Activated naive CD8-positive, alpha-beta T cell treated with anti-CD3 and anti-CD28 coated beads for 36 hours (primary cell): ENCODE measurements at places on chromosomes 16 and 17.

DNA sequence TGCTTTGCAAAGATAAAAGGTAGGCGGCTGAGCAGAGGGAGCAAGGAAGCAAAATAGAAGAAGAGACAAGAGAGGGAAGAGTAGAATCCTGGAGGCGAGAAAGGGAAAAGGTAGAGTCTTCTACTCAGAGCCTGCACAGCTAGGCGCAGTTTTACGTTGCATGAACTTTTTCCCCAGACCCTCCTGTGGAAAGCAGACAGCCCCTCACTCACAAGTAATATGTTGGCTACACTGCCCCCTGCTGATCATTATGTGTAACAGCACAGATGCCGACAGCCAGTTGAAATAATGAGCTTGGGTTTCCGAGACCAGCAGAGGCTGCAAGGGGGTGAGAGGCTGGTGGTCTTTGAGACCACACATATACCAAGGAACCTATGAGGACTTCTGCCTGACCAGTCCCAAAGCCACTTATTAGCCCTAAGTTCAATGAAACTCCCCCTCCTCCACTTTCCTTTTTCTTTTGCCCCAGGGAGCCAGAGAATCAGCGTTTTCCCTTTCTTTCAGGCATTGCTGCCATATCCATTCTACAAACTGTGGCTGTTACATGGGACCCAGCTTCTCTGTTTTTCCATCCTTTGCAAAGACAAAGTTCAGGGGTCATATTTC is 22.5 kb upstream of the CMTR2 start:
- peak; percentile 3 for DNase-seq

DNA sequence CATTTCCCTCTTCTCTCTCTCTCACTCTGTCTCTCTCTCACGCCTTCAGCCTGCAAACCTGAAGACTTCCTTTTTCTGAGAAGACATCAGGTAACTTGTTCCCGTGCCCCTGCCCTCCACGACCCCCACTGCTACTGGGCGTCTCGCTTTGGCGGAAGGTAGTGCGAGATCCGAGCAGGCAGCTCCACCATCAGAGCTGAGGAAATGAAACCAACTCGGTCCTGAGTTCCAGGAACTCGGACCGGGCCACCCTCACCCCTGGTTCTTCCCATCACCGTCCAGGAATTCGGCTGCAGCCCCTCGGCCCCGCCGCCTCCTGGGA is 585 bp downstream of the MLKL start:
- peak; percentile 33 for DNase-seq

GRCh38 chr17:72393553-72393952 is 272.7 kb downstream of the SOX9 start:
- no peak for DNase-seq

DNA sequence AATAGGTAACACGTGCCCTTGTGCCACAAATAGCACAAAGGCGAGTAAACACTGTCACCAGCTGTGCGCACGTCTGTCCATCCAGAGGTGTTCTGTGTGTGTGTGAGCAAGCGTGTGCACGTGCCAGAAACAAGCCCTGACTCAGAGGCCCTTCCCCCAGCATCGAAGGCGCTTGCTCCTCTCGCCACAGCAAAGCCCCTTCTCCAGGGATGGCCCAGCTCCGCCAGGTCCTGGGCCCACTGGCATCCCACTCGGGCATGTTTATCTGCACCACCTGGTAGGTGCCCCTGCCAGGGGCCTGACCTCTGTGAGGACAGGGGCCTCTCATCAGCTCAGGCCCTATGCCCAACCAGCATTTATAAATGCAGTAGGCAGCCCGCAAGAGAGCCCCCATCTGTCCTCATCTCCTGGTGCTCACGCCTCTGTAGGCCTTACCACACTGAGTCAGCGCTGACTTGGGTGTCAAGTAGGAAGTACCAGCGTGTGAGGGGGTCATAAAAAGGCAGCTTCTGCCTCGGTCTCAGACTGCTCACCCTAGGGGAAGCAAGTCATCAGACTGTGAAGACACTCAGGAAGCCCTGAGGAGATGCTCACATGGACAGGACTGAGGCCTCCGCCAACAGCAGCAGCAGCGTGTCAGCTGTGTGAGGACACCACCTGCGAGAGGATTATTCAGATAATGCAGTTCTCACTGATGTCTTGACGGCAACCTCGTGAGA is 10.8 kb downstream of the TMEM235 start:
- DNase-seq: no peak

DNA sequence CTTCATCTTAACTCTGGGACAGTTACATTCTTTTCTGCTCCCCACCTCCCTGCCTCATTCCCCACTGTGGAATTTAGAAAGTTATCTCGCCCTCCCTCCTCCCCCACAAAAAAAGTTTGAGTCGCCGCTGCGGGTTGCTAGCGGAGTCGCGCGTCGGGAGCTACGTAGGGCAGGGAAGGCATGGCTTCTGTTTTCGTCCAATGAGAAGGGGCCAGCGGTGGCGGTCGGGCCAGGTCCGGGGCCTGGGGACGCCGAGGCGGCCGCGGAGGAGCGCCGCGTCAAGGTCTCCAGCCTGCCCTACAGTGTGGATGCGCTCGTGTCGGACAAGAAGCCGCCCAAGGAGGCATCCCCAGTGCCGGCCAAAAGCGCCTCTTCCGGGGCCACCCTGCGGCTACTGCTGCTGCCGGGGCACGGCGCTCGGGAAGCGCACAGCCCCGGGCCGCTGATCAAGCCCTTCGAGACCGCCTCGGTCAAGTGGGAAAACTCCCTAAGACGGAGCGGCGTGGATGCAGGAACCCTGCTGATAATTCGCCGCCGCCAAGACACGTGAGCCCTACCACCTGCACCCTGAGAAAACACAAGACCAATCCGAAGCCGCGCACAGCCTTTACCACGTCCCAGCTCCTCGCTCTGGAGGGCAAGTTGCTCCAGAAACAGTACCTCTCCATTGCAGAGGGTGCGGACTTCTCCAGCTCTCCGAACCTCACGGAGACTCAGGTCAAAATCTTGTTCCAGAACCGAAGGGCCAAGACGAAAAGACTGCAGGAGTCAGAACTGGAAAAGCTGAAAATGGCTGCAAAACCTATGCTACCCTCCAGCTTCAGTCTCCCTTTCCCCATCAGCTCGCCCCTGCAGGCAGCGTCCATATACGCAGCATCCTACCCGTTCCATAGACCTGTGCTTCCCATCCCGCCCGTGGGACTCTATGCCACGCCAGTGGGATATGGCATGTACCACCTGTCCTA is 8.9 kb downstream of the OR4D1 start:
- peak; percentile 65 for DNase-seq

- DNase-seq: no peak
These were observed 388.2 kb upstream of the MAF start for GRCh38 chr16:79988721-79989220.

DNA sequence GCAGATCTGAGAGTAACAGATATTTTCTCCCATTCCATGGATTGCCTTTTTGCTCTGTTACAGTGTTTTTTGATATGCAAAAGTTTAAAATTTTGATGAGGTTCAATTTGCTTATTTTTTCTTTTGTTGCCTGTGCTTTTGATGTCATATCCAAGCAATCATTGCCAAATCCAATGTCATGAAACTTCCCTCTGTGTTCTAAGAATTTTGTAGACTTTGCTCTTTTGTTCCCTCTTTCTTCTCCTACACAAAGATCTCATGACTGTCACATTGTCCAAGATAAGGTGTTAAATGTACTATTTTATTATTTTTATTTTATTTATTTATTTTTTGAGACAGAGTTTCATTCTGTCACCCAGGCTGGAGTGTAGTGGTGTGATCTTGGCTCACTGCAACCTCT is 18.9 kb upstream of the KCNH6 start:
- DNase-seq: no peak

GRCh38 chr17:74148446-74148845 is 55.0 kb upstream of the RPL38 start:
- DNase-seq: no peak

DNA sequence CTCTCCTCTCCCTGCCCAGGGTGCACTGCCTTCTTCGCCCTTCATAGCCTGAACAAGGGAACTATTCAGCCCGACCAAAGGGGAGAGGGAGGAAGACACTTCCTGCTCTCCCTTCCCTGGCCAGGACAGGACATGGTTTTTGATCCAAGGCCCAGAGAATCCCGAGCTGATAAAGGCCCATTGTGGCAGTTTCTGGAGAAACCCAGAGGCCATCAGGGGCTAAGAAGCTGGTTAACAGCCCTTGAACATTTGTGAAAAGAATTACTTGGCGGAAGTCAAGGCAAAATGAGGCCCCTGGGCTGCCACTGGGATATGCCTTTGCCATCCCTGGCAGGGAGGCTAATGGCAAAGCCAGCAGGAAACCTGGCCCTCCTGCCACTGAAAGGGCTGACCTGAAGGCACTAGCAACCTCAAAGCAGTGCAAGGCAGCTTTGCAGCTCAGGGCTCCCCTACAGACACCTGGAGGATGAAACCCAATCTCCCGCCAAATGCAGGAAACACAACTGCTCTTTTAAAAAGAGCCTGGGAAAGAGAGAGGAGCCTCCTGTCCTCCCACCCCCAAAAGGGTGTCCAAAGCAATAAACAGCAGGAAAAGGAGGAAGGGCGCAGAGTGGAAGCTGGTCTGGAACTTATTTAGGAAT is 12.6 kb downstream of the PHB1 start:
- DNase-seq: no peak

DNA sequence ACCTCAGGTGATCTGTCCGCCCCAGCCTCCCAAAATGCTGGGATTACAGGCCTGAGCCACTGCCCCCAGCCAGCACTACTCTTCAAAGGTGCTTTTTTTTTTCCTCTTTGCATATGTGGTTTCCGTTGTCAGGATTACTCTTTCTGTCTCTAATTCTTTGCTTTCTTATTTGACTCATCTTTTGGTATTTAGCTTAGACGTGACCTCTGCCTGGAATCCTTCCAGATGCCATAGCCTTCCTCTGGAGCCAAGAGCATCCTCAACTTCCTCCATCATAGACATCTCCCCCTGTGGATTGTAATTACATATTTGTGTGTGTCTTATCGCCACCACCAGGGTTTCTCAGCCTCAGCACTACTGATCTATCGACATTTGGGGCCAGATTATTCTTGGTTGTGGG is 84.4 kb upstream of the XYLT1 start:
- no peak for DNase-seq

- DNase-seq: no peak
These were observed 539.9 kb downstream of the HS3ST4 start for GRCh38 chr16:26231647-26232046.

GRCh38 chr17:74565126-74565525 is 2.2 kb downstream of the CD300H start:
- no peak for DNase-seq

DNA sequence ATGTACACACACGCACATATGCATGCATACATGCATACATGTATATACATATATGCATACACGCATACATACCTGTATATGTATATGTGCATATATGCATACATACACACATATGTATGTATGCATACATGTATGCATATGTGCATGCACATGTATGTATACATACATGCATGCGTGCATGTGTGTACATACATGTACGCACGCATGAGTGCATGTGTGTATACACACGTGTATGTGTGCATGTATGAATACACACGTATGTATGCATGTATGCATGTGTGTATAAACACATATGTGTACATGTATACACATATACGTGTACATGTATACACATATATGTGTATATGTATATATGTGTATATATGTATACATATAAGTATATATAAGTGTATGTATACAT is 28.5 kb upstream of the DLX3 start:
- DNase-seq: no peak

GRCh38 chr17:42571435-42572225 is 4.7 kb downstream of the MLX start:
- no peak for DNase-seq

- DNase-seq: no peak
These were observed 9.5 kb downstream of the KRT32 start for GRCh38 chr17:41457676-41458075.

DNA sequence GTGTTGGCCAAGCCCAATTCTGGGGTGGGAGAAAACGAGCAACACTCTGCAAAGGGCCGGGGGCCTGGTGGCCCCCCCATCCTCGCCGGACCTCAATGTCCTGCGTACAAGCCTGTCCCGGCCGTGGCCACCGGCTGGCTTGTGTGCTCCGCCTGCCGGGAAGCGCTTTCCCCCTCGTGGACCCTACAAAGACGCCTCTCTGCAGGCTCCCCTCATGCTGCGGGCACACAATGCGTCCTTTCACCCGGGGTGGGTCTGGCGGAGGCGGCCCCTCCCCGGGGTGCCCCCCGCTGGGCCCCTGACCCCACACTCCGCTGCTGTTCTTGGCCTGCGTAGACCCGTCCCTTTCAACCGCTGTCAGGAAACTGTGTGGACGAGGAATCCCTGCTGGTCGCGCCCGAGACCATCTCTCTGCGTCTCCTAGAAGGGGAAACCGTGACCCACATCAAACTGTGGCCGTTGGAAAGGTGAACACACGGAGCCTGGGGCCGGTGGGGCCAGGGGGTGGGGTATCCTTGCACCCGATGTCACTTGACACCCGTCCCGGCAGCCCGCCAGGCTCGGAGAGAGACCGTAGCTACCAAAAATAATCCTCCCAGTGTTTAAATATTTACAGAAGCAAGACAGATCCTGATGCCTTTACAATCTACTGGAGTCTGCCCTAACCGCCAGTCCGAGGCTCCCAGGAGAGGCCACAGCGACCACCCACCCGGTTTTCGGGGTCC is 43.6 kb downstream of the TBC1D16 start:
- DNase-seq: peak; percentile 27

DNA sequence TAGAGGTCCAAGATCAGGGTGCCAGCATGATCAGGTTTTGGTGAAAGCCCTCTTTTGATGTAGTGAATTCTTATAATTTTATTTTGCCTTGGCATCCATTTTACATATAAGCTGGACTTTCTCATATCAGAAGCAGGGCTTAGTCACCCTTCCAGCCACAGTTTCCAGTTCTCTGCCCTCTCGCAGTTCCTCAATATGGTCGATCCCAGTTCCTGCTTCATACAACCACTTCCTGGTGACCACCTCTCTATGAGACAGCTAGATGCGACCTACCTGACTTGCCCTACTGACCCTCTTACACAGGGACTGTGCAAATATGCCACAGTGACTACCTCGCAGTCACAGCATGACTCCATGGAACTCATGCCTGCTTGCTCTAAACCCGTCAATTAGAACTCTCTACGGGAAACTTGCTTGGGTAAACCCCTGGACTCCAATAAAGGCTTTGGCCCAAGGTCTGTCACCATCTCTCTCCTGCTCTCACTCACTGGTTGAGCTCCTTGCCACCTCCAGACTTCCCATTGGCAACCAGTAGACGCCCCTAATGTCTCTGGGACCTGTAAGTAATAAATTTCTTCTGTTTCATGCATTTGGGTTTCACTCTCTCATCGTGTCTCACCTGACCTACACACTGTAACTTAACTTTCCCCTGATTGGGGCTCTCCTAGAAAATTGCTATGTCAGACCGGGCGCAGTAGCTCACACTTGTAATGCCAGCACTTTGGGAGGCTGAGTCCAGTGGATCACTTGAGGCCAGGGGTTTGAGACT is 21.4 kb downstream of the CD300LG start:
- DNase-seq: no peak

DNA sequence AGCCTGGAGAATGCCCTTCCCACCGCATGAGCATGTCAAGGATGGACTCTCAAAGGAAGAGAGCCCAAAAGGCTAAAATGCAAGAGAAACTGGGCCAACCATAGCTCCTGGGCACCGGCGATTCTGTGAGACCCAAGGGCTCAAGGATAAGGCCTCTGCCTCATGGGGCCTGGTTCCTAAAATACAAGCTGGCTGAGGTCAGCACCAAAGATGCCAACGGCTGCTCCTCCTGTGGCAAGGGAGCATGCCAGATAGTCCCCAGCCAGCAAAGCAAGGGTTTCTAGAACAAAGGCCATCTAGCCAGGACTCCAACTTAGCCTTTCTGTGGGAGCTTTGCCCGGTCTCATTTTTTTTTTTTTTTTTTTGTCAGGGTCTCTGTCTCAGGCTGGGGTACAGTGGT is 20.1 kb downstream of the GPRC5B start:
- no peak for DNase-seq

GRCh38 chr17:73841431-73842060 is 197.3 kb upstream of the SDK2 start:
- DNase-seq: no peak
